ENCODE measurements at places on chromosomes 7 and 10.

- DNase-seq: no peak
These were observed 581.7 kb downstream of the SDK1 start for GRCh38 chr7:3882782-3883181.

DNA sequence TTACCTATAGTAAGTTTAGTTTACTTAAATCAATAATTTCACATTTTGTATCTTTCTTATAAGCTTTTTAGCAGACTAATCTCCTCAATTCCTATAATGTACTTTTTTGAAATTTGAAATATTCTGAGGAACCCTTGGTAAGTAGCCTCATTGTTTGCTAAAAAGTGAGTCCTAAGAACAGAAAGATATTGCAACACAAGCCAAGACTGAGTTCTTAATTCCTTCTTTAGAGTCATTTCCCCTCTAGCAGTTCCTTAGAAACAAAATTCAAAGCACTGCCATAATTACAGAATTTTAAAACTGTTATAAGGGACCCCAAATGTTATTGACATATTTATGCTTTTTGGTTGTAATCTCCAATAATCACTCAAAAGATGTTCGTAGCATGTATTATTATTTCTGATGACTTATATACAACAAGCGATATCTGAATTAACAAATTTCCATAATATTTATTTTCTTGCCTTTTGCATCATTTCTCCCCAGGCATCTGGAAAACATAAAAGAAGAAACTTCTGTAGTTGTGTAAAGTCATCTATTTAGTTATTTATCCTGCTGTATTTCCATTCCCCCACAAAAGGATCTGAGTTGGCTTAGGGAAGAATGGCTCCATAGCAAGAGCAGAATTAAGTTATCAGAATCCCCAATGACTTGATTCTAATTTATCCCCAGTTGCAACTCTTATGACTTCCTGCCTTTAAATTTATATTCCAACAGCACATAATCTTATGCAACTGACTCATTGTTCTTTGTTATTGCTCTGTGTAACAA is 67.8 kb downstream of the TMEM26 start:
- DNase-seq: no peak

- DNase-seq: no peak
These were observed 218.1 kb downstream of the TSPAN12 start for GRCh38 chr7:120639884-120640283.

DNA sequence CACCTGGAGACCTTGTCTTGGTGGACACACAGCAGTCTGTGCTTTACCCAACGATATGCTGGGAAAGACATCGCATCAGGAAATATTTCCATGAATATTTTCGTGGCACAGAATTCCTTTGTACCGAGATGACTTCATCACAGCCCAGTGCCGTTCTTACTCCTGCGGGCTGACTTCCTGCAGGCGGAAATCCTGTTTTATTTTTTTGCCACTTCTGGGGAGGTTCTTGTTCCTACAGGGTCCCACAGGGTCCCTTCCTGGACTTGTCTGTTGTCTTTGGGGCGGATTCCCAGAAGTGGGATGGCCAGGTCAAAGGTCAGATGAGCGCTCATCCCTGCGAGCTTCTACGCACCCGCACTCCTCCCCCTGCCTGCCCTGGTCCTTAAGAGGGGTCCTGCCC is 86.5 kb downstream of the DNAJB6 start:
- DNase-seq: no peak

GRCh38 chr10:33005322-33006301 is 47.6 kb upstream of the ITGB1 start:
- DNase-seq: peak; percentile 72

DNA sequence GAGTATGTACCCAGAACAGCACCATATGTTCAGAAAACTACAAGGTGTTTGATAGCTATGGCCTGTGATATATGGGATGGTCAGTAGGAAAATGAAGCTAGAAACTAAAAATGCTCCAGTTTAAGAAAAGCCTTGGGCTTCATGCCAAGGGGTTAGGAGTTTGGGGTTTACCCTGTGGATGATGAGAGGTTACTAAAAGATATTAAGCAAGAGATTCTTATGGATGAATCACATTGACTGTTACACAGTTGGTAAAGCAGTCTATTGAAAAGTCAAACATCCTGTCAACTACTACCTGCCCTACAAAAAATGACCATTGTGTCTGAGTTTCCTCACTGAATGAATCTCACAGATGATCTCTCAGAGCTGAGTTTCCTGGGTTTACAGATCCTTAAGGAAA is 166.2 kb upstream of the INHBA start:
- DNase-seq: no peak

GRCh38 chr10:86642499-86642898 is 11.8 kb upstream of the OPN4 start:
- no peak for DNase-seq

- DNase-seq: no peak
These were observed 655 bp downstream of the PTPRE start for GRCh38 chr10:127907411-127908105.

GRCh38 chr7:95018021-95018420 is 110.6 kb downstream of the PPP1R9A start:
- no peak for DNase-seq

DNA sequence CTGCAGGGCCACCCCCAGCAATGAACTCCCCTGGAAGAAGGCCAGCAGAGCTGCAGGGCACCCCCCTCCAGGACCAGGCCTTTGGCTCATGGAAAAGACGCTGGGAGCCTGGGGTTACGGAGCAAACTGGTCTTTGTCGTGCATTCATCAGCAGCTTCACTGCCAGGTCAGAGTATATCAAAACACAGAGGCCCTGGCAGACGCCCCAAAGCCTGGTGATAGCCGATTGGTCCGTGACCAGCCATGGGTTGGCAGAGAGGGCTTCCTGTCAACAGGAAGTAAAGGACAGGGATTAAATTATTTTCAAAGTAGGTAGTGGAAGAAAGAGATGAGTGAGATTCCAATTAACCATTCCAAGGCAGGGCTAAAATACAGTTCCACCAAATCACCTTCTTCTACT is 9.0 kb downstream of the PRKAG2 start:
- no peak for DNase-seq

GRCh38 chr10:50674469-50675254 is 50.9 kb upstream of the SGMS1 start:
- DNase-seq: no peak

DNA sequence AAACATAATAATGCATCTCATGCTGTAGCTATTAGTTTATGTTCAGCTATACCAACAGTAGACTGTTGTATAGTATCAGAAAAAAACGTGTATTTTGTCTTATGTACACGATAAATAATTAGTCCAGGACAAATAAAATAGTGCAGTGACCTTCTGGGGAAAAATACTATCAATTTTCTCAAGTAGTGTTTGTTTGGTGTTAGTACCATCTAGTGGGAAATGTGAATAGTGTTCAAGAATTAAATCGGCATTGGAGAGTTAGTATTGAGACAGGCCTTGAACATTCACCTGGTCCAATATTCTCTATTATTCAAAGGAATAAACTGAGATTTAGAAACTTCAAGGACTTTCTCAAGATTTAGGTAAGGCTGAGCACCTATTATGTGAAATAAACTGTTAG is 21.7 kb upstream of the OR2A5 start:
- DNase-seq: no peak

- no peak for DNase-seq
These were observed 15.7 kb downstream of the UNCX start for GRCh38 chr7:1248143-1248915.

GRCh38 chr10:65491799-65492198 is 1434.0 kb upstream of the LRRTM3 start:
- DNase-seq: no peak

- DNase-seq: no peak
These were observed 1461.4 kb downstream of the GATA3 start for GRCh38 chr10:9515922-9516321.

- no peak for DNase-seq
These were observed 233.6 kb upstream of the BMPER start for GRCh38 chr7:33671531-33672262.

DNA sequence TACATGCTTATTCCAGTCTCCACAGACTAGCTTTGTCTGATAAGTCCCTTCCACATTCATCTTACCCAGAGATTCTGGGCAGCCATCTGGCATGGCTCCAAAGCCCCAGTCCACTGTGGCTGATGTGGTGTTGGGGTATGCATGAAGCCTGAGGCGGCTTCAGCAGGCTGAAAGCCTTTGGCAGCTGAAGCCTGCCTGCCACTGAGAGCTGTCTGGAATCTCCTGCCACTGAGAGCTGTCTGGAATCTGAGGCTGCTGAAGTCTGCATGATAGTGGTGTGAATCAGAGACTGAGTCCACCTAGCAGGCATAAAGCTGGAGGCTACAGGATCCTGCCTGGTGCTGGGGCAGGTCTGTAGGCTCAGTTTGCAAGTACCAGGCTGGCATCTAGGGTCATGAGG is 87.1 kb downstream of the DYNC1I1 start:
- no peak for DNase-seq

GRCh38 chr7:17948526-17949238 is 8.4 kb upstream of the SNX13 start:
- DNase-seq: no peak

DNA sequence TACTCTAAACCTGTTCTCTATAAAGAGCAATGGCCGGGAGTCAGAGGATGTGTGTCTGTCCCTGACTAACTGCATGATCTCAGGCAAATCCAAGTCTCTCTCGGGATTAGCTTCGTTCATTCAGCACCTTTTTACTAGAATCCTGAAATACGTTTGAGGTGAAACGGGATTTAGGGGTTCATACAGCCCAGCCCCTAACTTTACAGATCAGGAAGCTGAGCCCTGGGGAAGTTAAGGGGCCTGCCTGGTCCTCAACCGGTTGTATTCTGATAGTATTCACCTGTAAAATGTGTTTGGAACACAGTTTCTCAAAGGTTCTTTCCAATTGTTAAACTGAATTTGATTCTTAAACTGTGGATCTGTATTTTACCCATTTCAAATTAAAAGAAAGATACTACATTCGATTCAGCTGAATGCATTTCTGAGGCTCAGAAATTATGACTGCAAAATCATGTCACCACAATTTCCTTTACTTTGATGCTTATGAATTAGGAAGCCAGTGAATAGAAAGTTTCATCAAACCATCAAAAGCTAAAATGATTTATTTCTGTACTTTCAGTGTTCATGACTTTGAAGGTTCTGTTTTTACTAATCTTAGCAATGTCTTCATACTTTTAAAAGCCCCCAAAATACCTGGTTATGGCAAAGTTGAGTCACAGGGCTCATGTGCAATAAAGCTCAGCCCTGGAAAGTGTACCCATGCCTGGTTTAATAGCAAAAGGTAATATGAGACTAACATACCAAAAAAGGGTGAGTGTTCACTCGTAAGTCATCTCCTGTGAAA is 28.9 kb upstream of the EZH2 start:
- DNase-seq: no peak

GRCh38 chr10:102460836-102461186 is 9.5 kb upstream of the C10orf95 start:
- no peak for DNase-seq

GRCh38 chr7:7527047-7527446 is 8.6 kb downstream of the COL28A1 start:
- DNase-seq: no peak

GRCh38 chr7:2819954-2820397 is 24.1 kb downstream of the GNA12 start:
- DNase-seq: no peak

GRCh38 chr7:71016401-71016800 is 115.5 kb upstream of the GALNT17 start:
- no peak for DNase-seq

GRCh38 chr7:108911016-108911415 is 341.3 kb downstream of the DNAJB9 start:
- no peak for DNase-seq

GRCh38 chr7:141221007-141221612 is 147.2 kb downstream of the TMEM178B start:
- DNase-seq: no peak

DNA sequence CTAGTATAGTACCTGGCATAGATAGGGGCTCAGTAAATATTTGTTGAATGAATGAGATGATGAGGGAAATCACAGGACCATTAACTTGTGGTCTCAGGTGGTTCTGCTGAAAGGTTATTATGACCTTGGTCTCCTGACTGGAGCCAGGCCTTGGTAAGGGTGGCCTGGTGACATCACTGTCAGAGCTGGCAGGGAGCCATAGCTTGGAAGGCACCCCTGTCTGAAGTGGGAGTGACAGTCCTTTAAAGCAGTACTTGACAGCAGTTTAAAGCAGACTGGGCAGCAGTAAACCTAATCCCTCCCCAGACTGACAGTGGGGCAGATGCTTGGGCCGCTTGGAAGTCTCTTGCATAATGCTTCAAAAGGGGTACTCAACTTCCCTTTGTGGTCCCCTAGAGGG is 13.4 kb downstream of the DPCD start:
- no peak for DNase-seq

GRCh38 chr10:83937826-83938225 is 201.5 kb upstream of the GHITM start:
- no peak for DNase-seq

DNA sequence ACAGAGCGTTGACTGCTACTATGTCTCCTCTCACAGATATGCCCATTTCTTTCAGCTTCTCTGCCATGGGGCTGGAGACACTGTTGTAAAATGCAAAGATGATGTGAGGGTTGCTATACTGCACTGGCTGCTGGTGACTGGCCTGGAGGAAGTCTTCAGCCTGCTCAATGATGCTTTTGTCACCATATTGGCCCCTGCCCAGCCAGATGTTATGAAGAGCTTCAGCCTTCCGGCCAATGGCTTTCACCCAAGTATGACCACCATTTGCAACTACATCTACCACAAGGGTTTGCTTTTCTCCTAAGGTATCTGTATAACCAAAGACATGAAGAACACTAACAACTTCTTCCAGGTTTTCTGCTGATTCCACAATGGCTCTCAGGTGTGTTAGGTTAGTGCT is 1.6 kb downstream of the C7orf25 start:
- DNase-seq: no peak

DNA sequence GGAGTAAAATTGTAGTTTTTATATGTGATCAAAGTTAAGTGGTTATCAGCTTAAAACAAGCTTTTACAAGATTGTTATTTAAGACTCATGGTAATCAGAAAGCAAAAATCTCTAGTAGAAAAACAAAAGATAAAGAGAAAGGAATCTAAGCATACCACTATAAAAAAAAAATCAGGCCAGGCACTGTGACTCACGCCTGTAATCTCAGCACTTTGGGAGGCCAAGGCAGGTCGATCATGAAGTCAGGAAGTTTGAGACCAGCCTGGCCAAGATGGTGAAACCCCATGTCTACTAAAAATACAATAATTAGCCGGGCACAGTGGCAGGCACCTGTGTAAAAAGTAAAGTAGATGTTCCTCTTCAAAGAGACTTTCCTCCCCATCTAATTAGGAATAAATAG is 265.9 kb upstream of the NRP1 start:
- no peak for DNase-seq
